Ecto neural progenitor cell (in vitro differentiated cells): ENCODE measurements at places on chromosomes 4 and X.
A peak's percentile ranks its signal among the peaks of the same experiment; 100 is the strongest.

DNA sequence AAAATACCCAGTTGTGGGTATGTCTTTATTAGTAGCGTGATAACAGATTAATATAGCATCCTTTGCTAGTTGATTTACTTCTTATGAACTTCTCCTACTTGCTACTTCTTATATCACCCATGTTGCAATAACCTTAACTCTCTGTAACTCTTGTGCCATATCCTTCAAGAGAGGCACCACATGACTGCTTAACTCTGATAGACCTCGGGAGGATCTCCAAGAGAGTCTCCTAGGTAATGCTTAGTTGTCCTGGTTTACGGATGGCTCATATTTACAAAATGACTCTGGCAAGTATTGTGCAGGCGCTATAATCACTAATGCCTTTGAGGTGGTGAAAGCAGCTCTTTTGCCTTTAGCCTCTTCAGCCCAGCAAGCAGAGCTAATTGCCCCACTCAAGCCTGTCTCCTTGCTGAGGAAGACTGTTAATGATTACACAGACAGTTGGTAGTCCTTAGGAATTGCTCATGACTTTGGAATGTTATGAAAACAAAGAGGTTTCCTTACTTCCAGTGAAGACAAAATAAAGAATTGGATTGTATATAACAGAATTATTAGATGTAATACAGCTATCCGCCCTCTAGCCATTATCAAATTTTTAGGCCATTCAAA is 1305.8 kb downstream of the PCDH7 start:
- DNase-seq = no peak

GRCh38 chr4:94536049-94536448 is 84.3 kb downstream of the PDLIM5 start:
- no peak for DNase-seq

DNA sequence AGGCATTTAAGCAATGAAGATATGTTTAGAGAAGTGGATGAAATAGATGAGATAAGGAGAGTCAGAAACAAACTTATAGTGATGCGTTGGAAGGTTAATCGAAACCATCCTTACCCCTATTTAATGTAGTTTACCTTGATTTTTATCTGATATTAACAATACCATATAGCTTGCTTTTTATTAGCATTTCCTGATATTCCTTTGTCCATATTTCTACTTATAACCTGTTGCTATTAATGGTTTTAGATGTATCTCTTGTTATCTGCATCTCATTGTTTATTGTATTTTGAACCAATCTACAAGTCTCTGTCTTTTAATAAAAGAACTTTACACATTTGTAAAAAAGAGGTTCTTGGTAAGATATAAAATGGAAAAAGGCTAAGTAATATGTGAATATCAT is 1.6 kb downstream of the TCEAL9 start:
- DNase-seq = no peak

DNA sequence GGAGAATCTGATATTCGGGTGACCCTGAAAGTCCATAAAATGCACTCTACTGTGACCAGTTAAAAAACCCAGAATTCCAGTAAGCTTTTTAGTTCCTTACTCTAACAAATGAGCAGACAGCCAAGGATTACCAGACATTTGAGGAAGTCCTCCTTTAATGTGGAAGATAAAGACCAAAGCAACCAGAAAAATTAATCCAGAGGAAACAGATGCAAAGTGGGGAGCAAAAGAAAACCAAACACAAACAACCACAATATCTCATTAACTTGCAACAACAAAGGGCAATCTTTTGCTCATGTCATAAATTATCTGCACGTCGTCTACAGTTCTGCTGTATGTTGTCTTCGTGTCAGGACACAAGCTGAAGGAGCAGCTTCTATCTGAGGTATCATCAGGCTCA is 164.4 kb downstream of the PJA1 start:
- no peak for DNase-seq

DNA sequence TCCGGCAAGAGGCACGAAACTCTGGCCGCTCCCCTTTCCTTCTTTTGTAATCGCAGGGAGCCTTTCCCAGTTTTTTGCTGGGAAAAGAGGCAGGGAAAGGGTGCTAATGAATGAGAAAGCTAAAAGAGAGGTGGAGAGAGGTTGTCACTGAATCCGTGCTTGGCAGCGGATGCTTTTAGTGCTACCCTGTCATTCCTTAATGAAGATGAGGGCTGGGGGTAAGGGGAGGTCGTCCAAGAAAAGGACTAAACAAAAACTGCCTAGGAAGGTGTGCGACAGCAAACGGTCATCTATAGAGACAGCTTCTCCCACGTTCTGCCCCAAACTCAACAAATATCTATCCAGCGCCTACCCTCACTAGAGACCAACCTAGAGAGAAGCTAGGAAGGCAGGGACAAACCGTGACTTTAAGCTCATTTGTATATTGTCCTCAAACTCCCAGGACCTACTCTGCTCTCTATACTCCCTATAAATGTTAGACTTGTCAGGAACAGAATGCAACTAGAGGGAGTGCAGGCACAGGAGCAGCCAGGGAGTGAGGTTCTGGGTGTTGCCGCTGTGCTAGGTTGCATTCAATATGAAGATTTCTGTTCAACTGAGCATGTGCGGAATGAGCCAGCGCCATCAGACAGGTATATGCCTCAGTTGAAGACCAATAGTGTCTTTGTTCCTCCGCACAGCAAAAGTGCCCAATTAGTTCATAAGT is 777 bp upstream of the CASK start:
- no peak for DNase-seq

- DNase-seq = no peak
Measured at GRCh38 chrX:87582453-87582852, 64.9 kb downstream of the KLHL4 start.

- no peak for DNase-seq
Measured at GRCh38 chr4:472881-473569, 25.9 kb downstream of the ZNF721 start.

DNA sequence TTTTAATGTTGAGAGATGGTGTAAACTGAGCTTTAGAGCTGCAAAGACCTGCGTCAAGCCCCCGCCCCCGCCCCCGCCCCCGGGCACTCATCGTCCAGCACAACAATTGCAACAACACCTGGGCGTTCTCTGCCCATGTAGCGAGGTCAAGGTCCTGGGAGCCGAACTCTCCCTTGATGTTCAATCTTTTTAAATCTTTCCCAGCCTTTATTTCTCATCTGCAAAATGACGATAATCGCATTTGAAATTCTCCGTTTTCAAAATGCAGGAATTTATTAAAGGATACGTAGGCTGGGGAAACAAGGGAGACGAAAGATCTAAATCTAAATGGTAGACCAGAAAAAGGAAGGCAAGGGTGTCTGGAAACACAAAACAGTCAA is 648 bp upstream of the MSMO1 start:
- DNase-seq = no peak

DNA sequence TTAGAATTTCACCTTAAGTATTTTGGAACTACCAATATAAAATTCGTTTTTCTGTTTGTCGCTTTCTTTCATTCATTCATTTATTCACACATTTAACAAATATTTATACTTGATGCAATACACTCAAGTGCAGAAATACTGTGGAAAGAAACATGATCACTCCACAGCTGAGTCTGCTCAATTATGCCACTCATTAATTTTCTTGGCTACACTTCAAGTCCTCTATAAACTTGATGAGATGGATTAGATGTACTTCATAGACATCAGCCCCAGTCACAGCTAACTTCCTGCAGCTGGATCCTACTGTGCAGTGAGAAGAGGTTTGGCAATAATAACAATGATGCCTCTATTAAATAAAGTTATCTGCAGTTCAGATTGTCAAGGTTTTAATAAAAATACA is 208.1 kb downstream of the PDGFC start:
- no peak for DNase-seq

- DNase-seq = peak; percentile 74
Measured at GRCh38 chr4:182560358-182560757, 317.2 kb downstream of the TENM3 start.

DNA sequence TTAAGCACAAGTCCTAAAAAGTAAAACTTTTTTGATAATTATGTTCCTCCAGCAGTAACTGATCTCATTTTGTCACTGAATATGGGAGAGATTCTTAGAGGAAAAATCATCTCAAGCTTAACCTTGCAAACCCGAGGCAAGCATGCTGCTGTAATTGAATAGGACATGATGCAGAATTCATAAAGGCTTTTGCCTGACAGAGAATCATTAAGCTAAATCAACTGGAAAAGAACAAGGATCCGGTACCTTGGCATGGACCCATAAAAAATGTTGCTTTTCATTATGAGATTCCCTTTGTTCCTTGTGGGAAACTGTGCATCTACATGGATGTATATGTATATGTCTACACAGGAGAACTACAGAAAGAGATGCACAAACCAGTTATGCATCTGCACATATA is 149.1 kb downstream of the PAPSS1 start:
- DNase-seq = no peak

GRCh38 chr4:97106161-97106560 is 1037.1 kb downstream of the STPG2 start:
- DNase-seq = no peak
